Right cardiac atrium (tissue), 5 donors: ENCODE measurements at places on chromosomes 16 and 17. TPM values are rescaled to one million over a fixed set of nuclear protein-coding genes. Genes with fewer than 3 reads are reported as not detected.

Gene MYH13
- not detected for total RNA-seq

Gene CALB2
- total RNA-seq: 3.2 TPM

Gene ESRP2
- 0.59 TPM for total RNA-seq

Gene HAS3
- 0.89 TPM for total RNA-seq

DNA sequence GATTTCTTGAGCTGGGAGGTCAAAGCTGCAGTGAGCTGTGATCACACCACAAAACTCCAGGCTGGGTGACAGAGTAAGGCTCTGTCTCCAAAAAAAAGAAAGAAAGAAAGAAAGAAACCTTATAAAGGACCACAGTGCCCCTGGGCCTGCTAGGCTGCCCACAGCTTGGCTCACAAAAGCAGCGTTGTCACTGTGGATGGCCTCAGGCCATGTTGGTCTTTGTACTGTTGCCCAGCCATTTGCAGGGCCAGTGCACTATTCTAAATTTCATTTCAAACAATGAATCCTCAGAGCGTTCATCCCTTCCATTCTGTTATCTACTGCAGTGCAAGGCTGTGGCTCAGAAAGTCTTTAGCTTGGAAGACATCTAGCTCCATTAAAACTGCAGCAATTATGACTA lies 208.4 kb downstream of the SLC39A11 start:
- DNase-seq: no peak

DNA sequence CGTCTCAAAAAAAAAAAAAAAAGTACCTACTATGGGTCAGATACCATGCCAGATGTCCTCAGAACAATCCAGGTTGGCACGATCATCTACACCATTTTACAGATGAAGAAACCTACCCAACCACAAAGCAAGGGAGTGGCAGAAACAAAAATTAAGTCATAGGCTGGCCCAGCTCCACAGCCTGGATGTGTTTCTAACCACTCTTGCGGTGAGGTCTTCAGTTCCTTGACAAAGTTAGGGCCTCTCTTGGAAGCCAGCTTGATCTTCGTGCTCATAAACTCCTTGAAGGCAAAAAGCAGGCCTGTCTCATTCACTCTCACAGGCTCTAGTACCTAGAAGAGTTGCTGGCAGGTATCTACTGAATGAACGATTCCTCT lies 6.2 kb downstream of the GGA2 start:
- DNase-seq: peak; percentile 60

DNA sequence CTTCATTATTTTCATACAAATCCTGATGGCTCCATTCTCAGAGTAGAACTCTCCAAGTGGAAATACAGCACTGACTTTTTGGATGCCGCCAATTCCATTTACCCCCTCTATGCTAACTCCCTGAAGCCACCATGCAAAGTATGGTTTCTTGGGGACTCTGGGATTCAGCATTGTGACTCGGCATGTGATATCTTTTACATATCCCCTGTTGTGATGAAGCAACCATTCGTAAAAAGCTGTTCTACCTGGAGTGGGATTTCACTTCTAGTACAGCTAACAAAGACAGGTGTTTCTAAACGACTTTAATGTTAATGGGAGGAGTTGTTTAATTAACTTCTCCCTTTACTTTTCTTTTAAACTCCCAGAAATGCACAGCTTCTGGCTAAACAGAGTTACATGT lies 533.5 kb downstream of the RBFOX1 start:
- DNase-seq: no peak

DNA sequence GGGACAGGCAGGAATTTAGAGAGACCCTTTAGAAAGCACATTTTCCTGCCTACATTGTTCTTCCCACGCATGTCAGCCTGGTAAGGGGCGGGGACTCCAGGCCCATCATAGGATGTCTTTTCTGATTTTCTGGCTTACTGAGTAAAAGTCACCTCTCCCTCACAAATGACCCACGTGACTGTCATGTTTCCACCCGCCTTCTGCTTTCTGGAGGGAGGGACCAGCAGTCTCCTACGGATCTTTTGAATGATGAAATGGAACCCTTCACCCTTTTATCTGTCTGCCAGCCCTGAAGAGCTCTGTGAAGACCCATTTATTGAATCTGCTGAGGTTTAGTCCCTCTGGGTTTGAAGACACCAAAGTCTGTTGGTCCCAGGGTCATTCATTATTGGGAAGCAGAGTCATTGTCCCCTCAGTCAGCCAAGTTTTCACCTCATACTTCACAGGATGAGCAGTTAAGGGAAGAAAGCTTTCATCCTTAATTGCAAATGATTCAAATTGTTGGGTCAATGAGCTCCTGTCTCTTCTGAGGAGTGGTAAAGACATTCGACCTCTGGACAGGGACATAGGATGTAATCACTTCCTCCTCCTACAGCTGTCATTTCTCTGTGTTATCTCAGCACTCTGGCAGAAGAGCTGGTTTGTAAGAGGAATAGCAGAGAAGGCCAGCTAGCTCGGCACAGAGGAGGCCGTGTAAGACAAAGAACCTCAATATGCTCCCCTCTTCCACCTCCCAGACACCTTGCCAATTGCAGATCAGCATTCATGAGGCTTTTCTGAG lies 446.1 kb downstream of the HS3ST3B1 start:
- no peak for DNase-seq

GRCh38 chr17:68684949-68685357 lies 83.8 kb upstream of the FAM20A start:
- DNase-seq: no peak

DNA sequence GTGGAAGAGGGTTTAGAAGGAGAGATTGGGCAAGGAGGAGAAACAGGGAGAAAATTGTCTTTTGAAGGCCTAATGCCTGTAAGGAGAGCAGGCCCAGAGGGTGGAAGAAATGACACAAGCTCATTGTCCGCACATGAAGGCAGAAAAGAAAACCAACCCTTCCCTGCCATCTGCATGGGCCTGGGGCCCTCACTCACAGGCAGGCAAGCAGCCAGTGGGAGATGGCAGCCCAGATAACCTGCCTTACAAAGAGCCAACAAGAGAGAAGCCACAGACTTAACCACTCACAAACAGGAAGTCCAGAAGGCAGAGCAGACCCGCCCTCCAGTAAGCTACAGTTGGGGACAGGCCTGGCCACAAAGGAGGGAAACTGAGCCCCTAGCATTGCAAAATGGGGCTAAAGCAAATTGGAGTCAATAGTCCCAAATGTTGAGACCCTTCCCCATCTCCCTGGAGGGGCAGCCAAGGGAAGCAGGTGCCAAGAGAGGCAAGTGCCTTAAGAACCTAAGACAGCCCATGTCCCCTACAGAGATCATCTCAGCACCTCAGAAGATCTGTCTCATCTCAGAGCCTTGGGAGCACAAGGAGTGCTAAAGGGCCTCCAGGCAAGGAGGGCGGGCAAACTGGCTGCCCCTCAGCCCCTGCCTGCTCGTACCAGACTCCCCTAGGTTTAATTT lies 7.3 kb upstream of the TSPOAP1 start:
- no peak for DNase-seq
